H1 (cell line): ENCODE measurements at places on chromosomes 5 and 9. TPM values are rescaled to one million over a fixed set of nuclear protein-coding genes. Genes with fewer than 3 reads are reported as not detected.

DNA sequence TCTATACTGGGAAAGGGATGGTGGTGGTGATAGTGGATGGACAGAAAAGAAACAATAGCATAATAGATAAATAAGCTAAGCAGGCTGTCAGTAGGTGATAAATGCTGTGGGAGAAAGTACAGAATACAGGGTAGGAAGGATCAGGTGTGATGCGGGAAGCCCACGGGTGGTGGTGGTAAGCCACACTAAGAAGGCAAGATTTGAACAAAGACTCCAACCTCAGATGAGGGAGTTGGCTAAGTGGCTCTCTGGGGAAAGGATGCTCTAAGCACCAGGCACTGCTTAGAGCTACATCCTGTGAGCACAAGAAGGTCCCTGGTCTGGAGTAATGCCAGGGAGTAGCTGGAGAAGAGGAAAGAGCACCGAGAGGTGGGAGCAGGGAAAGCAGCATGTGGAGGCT is 151.6 kb upstream of the KLF9 start:
- H3K36me3 ChIP-seq: no peaks in the 10 kb centered on the region
- H3K27ac ChIP-seq: no peak overlapping the region
- DNase-seq: no peak
- no peak overlapping the region for H3K4me3 ChIP-seq

DNA sequence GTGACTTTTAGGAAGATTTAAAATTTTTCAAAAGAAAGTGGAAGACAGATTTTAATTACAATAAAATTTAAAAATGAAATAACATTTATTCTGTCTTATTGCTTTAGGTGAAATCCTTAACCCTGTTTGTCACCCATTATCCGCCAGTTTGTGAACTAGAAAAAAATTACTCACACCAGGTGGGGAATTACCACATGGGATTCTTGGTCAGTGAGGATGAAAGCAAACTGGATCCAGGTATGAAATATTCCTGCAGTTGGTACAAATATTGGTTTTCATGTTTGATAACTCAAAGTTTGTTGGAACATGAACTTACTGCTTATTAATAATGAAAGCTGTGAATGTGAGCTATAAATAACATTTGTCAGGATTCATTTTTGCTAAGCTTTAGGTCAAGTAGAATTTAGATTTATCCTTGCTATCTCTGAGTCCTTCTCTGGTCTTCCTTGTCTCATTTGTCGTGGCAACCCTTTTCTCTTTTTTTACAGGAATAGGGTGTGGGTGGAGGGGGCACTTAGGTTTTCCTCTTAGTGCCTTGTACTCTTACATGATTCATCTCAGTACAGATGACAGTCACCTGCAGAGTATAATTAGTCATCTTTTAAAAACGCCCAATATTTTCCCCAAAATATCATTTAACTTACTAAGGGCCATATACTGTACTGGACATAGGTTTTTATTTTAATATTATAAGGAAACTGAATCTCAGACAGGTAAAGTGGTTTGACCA is 95.3 kb upstream of the RASGRF2 start:
- no peaks in the 10 kb centered on the region; the same call in 1 of the 2 replicates for H3K4me1 ChIP-seq
- no peak overlapping the region for H3K27ac ChIP-seq
- H3K27me3 ChIP-seq: no peaks in the 10 kb centered on the region

- peaks cover 31% of the 10 kb centered on the region for H3K4me1 ChIP-seq
- H3K36me3 ChIP-seq: no peaks in the 10 kb centered on the region
Measured at GRCh38 chr9:93595861-93596365, 19.5 kb downstream of the PHF2 start.

Gene RNF145
- 70.9 and 72.5 TPM in 2 replicates for total RNA-seq

Gene FXN
- total RNA-seq: 37.5 and 41.6 TPM in 2 replicates

DNA sequence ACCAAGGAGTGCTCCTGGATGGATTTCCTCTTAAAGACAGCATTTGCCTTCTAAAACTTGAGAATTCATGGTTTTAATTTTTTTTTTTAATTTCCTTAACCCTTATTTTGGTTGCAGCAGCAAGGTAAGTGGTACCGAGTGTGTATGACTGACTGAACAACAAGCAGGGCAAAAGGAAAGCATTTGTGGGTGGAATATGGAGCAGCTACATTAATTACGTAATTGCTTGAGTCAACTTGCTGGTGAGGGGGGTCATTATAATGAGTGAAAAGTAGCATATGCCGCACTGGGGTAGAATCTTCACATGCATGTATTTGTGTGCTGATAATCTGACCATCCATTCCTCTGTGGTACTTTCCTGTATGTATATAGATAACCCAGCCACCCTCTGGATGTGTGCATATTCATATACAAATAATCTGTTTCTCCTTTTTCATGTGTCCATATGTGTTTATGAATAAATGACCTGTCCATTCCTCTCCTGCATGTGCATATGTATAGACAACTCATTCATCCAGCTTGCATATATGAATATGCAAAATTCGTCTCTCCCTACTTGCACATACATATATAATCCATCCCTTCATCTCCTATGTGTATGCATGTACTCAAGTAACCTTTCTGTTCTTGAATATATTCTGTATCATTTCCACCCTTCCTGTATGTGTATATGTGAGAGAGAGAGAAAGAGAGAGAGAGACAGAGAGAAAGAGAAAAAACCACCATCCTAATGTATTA is 147.5 kb upstream of the RUSC2 start:
- no peak for DNase-seq
- no peaks in the 10 kb centered on the region for H3K36me3 ChIP-seq
- H3K27ac ChIP-seq: no peak overlapping the region
- no peaks in the 10 kb centered on the region for H3K27me3 ChIP-seq

- no peaks in the 10 kb centered on the region for H3K36me3 ChIP-seq
- H3K4me3 ChIP-seq: no peak overlapping the region
- H3K4me1 ChIP-seq: no peaks in the 10 kb centered on the region
- no peak for DNase-seq
- H3K27ac ChIP-seq: no peak overlapping the region
Measured at GRCh38 chr9:86968258-86968920, 21.1 kb upstream of the GAS1 start.
